ENCODE measurements at places on chromosomes 4 and X.

- DNase-seq = no peak
These were observed 7.8 kb upstream of the NPNT start for GRCh38 chr4:105887508-105887907.

GRCh38 chr4:149296503-149296902, 519.1 kb downstream of the IQCM start:
- no peak for DNase-seq

DNA sequence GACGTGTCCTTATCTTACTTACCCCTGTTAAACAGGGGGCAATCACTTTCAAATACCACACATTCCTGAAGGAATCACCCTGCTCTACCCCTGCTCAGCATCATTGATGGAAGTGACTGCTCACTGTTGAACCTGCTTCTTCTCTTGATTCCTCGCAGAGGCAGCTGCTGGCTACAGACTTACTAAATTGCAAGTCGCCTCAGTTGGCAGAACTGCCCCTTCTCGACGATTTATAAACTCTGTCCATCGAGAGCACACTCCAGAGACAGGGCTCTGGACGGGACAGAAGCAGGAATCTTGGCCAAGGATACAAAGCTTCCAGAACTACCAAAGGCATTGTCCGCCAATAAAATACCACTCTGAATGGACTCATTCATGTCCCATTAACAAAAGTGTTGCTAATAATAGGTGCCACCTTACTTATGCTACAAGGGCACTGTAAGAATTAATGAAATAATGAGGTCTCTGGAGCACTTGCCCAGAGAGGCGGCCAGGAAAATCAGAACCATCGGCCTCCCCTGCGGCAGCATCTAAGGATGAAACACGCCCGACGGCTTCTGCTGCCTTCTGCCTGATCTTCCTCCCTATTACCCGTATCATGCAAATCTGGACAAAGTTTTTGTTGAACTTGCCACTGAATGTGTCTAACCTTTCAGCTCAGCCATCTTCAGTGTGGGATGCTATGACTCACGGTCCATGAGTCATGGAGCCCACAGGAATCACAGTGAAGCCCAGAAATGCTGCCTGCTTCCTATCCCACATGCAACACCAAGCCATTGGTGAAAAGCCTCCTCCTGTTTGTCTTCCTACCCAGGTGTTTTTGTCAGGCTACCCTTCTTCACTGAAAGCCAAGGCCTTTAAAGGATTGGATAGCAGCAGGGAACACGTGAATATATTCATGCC, 164.9 kb downstream of the MAML3 start:
- peak; percentile 2 for DNase-seq

- DNase-seq = no peak
These were observed 179.4 kb downstream of the BANK1 start for GRCh38 chr4:101969965-101970364.

- no peak for DNase-seq
These were observed 28.6 kb downstream of the RGS12 start for GRCh38 chr4:3321295-3321889.

DNA sequence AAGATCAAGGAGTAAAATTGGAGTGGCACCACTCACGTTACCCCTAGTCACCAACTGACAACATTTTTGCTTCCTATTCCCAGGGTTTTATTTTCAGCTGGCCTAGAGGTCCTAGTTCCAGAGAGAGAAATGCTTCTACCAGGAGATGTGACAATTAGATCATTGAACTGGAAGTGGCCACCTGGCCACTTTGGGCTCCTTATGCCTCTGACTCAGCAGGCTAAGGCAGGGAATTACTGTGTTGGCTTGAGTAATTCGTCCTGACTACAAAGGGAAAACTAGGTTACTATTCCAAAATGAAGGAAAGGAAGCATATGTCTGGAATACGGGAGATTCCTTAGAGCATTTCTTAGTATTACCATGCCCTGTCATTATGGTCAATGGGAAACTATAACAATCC, 831.6 kb upstream of the NDST4 start:
- DNase-seq = no peak

GRCh38 chrX:152968193-152968592, 25.7 kb downstream of the PNMA5 start:
- DNase-seq = no peak

DNA sequence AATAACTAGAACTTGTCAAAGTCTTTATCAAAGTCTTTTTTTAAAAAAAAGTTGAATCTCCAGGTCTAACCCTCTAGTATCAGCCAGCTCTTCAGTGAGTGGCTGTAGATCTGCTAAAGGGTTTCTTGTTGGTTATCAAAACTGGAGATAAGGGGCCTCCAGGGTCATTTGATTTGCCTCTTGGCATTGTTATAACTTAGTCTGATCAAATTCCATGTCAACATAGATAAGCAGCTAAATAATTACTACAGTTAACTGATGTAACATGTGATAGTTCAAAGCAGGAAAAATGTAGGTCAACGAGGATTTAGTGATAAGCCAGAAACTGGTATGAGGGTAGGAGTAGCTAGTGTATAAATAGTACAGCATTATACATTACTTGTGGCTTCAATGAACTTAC, 465.1 kb downstream of the PDHA2 start:
- no peak for DNase-seq

DNA sequence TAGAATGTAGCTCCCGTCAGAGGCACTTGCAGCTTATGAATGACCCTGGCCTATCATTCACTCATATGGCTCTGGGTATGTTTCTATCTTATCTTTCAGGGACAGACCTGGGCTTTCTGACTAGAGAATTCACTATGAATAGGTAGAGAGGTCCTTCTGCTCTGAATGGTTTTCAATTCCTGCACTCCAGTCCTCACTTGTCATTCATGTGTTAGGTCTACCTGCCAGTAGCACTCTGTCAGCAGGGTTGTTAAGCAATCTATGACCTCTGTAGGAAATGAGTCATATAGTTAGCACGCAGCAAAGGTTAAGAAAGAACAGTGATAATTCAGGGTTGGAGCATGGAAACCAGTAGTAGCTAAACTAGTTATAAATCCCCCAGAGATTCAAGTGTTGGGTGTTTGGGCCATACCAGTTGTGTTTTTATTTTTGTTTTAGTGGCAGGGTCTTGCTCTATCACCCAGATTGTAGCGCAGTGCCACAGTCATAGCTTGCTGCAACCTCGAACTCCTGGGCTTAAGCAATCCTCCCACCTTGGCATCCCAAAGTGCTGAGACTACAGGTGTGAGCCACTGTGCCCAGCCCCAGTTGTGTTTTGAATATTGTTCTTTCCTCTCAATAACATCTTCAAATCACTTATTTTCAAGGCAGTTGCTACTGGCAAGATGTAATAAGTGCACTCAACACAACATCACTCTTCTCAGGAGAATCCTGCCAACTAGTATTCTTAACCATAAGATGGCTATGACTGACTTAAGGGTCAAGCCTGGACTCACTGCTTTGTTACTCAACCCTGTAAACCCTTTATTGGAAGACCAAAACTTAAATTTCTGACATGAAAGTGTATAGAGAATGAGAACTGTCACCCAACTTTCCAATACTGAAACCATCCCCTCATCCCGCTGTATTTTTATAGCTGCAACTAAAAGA, 25.1 kb downstream of the ARL13A start:
- no peak for DNase-seq

All from stimulated activated CD8-positive, alpha-beta memory T cell treated with anti-CD3 and anti-CD28 coated beads, Interleukin-7, amount 100 ng/mL, for 1 hour (primary cell).